Stimulated activated CD8-positive, alpha-beta memory T cell treated with anti-CD3 and anti-CD28 coated beads, Interleukin-4, amount 100 ng/mL, for 48 hours (primary cell): ENCODE measurements at places on chromosomes 2 and 18.
A peak's percentile ranks its signal among the peaks of the same experiment; 100 is the strongest.

DNA sequence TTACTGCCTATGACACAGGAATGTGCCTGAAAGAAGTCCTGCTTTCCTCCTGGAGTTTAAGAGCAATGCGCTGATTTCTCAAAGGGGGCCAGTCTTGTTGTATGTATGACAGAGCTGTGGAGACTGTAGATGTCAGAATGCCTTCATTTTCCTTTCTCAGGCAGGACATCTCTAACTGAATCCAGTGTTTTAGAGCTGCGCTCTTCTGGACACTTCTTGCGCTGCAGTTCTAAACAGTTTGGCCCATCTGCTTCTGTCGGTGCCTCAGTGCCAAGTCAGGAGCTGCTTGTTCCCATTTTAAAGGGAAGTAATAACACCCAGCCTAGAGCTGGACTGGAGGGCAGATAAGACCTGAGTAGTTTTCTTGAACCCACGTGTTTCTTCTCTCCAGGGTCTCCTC lies 91.4 kb downstream of the ESCO1 start:
- no peak for DNase-seq

DNA sequence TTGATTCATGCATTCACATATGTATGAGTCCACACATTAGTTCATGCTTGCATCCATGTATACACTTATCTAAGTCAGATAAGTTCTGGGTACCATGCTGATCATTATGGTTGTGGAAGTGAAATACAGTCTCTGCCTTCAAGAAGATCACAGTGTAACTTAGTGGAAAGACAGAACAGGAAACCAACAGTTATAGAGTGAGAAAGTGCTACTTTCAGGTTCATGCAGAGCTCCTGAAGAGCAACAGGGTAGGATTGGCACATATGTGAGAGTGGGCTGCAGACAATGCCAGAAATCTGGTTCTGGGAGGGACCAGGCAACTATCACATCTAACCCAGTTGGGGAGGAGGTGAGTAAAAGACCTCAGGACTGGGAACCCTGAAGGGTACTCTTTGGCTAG lies 35.4 kb upstream of the PGAP1 start:
- no peak for DNase-seq

DNA sequence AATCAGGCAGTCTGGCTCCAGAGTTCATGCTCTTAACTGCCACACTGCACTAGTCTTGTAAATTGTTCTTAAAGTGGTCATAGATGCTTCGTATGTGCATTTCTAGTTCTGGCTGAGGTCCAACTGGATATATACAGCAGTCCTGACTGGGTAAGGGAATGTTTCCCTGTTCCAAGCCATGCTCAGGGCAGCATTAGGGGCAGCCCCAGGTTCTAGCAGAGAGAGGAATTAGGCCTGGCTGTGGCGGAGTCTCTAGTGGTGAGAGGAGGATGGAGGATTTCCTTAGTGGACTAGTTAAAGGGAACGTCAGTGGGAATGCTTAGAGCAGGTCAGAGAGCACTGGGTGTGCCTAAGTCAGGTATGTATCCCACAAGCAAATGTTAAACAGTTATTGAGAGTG lies 28.0 kb downstream of the UBE2E3 start:
- DNase-seq = no peak

GRCh38 chr18:68316636-68317035 lies 398.3 kb downstream of the TMX3 start:
- no peak for DNase-seq

GRCh38 chr2:21420553-21421335 lies 297.0 kb downstream of the TDRD15 start:
- DNase-seq = no peak

DNA sequence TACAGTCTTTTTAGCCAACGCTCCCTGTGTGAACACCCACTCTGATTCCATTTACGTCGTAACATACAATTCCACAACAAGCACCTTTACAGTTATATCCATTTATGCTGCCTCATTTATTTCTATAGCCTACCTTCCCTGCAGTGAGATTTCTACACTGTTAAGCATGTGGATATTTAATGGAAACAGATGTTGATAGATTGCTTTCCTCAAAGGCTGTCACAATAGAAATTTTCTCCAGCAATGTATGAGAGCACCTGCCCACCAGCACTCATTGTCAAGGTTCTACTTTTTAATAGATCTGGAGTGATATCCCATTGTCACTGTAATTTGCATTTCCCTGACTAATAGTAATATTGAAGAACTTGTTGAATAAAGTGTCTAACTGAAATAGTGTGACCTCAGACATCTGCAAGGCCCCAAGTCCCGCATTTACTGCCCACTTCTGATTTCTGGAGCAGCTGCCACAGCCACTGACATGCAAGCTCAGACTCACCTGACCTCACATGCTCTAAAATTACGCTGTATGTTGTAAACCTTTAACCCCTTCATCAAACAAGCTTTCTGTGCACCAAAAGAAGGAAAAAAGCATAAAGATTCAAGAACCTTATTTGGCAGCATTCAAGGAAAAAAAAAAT lies 295.1 kb downstream of the CNTNAP5 start:
- DNase-seq = no peak

- peak; percentile 11 for DNase-seq
These were observed 26.0 kb downstream of the CROCC2 start for GRCh38 chr2:240932001-240932723.

DNA sequence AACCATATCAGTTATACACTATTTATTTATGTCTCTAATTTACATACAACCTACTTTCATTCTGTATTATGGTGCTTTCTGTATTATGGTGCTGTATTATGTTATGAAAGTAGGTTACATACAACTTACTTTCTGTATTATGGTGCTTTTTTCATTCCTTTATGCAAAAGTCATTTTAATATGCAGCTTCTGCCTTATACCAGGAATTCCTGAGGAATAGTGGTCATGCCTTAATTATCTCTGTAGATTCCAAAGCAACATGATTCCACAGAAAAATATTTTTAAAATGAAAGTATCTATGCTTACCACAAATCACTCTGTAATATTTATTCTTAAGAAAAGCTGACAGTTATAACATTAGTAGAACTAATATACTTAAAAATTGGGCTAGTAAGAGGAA lies 922.0 kb upstream of the NRXN1 start:
- no peak for DNase-seq

GRCh38 chr18:40935423-40935822 lies 1019.6 kb upstream of the PIK3C3 start:
- DNase-seq = no peak

GRCh38 chr2:100520224-100520623 lies 42.6 kb upstream of the PDCL3 start:
- DNase-seq = no peak

- DNase-seq = no peak
These were observed 8.5 kb upstream of the DAW1 start for GRCh38 chr2:227862741-227863588.
